Fibroblast of pulmonary artery (primary cell): ENCODE measurements at places on chromosomes 1 and 21.

- DNase-seq = no peak
Measured at GRCh38 chr1:116474921-116475849, 95.6 kb downstream of the CD58 start.

- DNase-seq = no peak
Measured at GRCh38 chr21:34190576-34191321, 117.4 kb downstream of the MRPS6 start.

DNA sequence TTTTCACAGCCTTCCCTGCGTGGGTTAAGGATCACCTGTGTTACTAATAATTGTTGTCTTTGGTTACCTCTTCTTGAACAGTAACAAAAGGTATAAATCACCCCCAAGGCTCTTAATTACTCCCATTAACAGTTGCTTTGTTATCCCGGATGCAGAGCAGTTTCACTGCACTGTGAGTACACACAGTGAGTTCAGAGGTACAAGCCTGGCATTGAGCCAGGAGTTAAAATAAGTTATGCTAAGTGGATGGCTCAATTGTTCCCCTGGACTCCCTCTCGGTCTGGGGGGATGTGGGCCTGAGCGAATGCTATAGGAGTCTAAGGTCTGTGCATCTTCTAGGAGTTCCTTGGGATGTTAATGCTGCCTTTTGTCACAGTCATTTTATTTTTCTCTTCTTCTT, 258.3 kb downstream of the ATG4C start:
- DNase-seq = no peak

DNA sequence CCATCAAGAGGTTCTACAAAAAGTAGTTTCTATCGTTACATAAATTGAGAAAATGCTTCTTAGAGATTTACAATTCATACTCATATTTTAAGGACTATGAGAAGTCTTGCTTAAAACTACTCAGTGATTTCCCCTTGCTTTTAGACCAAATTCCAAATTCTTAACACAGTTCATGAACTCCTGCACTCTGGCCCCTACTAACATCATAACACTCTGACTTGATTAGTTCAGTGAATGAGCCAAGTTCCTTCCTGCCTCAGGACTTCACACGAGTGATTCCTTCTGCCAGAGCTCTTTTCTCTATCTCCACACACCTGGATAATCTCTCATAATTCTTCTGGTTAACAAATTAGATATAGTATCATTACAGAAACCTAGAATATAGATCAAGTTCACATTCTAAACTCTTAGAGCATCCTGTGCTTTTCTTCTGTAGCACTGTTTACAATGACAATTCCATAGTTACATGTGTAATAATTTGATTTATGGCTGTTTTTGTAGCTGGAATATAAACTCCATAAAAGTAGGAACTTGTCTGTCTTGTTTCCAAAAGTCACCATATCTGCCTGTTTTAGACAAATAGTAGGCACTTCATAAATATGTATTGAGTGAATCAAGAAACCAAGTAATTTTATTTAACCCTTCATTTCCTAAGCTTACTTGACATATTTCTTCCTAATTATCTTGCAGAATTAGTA, 59.9 kb downstream of the NUF2 start:
- DNase-seq = no peak

DNA sequence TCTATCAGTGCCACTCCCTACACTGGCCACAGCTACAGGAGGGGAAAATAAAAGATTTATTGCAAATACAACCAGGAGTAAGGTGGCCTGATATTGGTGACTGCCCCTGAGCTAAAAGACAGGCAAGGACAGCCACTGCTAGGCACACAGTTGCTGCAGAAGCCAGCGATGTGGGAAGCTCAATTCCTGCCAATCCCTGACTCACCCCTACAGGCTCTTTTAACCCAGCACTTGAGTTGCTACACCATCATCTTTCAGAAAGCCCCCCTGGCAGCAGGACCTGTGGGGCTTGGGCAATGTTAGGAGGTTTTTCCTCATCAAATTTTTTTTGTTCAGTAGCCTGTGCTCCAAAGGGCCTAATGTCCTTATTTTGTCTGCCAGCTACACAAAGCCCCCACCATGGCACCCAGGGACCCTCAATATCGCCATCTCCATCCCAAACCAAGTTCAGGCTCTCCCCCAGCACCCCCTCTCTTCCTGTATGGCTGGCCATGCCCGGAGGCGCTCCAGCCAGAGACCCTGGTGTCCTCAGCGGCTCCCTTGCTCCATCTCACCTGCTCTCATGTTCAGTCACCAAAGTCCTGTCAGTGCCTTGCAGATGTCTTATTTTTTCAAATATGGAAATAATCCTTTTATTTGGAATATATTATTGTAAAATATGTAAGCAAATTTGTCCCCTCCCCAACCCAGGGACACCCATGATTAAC, 13.4 kb downstream of the CLEC20A start:
- DNase-seq = no peak

GRCh38 chr1:196409586-196409985, 198.7 kb downstream of the KCNT2 start:
- peak; percentile 34 for DNase-seq

GRCh38 chr1:206797534-206798383, 25.5 kb upstream of the IL10 start:
- peak; percentile 19 for DNase-seq

DNA sequence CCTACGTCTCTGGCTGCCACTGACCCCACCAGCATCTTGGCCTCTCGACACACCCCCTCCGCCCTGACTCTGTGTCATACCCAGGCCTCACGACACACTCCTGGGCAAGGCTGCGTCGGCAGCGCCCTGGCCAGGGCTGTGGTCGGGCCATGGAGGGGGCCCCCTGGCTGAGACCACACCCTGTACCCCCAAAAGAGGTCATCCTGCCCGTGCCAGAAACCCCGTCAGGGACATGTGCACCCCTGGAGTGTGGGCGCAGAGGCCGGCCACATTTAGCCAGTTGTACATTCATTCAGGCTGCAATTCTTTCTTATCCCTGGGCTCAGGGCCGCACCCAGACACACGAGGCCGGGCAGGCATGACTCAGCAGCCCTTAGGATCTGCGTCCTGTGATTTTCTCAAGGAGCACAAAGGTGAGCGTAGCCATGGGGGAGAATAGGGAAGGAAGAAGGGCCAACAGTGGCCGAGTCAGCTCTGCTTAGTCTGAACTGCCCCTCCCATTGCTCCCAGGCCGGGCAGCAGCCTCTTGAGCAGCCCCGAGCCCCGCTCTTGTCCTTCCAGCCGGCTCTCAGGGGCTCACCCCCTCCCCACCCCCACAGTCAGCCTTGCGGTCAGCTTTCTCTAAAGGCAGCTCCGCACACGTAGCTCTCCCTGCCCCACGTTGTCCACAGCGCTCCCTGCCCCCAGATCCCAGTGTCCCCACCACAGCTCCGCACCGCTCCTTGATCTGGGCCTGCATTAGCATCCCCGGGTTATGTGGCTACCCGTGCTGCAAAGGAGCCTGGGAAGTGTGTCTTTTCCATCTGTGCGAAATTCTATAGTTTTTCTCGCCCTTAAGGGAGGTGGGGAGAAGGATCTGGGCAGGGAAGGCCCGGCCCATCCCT, 7.9 kb downstream of the CSTB start:
- peak; percentile 81 for DNase-seq

DNA sequence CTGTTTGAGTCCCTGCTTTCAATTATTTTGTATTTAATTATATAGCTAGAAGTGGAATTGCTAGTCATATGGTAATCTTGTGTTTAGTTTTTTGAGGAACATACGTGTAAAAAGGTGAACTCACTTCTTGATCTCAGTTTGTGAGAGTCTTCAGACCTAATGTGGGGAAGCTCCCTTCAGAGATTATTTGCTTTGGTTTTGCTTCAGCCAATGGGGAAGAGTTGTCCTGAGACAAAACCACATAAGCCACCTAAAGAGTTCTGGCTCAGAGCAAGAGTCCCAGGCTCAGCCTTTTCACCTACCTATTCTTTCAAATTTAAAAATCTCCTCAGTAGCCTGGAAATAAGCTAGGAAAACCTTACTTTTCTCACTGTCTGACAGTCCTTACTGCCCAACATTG, 138.4 kb downstream of the UCK2 start:
- no peak for DNase-seq

- DNase-seq = no peak
Measured at GRCh38 chr1:156961709-156962108, 41.3 kb downstream of the LRRC71 start.

DNA sequence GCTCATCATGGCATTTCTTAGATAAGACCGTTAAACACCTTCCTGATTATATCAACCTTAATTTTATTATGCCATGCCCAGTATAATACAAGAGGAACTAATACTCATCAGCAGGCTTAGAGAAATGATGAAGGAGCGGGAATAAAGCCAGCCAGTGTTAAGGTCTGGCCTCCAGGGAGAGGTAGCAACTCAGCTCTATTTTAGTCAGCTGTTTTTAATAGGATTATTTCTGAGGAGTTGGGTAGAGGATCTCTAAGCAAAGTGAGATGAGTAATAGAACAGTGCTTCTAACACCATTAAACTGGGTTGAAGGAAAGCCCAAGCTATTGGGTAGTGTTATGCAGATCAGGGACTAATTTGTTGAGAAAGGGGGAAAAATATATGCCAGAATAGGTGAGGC, 921.5 kb downstream of the TTLL7 start:
- no peak for DNase-seq

GRCh38 chr1:78833491-78833890, 173.0 kb downstream of the ADGRL4 start:
- DNase-seq = peak; percentile 87

DNA sequence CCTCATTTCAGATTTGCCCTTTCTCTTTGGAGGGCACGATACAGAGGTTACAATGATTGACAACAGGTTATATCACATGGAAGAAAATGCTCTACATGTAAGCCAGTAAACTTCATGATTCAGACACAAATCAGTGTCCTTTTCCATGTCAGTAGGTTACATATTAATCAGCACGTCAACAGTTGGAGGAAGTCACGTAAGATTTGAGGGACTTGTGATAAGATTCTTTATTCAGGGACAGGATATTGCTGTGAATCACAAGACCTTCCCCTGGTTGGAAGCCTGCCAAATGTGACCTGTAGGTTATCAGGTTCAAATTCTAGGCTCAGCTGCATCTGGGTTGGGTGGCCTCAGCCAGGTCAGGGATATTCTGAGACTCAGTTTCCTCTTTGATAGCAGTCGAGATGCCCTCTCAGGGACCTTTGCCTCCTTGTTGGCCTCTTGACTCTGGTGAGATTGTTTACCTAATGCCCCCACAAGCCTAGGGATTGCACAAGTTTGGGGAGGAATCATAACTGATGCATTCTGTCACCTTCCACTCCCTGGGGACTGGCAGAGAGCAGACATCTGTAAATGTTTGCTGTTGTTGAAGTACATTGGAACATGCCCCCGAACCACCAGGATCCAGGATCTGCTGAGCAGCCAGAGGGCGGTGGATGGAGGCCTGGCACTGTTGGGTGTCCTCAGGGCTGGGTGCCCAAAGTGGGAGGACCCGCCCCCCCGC, 31.9 kb downstream of the SERINC2 start:
- no peak for DNase-seq

DNA sequence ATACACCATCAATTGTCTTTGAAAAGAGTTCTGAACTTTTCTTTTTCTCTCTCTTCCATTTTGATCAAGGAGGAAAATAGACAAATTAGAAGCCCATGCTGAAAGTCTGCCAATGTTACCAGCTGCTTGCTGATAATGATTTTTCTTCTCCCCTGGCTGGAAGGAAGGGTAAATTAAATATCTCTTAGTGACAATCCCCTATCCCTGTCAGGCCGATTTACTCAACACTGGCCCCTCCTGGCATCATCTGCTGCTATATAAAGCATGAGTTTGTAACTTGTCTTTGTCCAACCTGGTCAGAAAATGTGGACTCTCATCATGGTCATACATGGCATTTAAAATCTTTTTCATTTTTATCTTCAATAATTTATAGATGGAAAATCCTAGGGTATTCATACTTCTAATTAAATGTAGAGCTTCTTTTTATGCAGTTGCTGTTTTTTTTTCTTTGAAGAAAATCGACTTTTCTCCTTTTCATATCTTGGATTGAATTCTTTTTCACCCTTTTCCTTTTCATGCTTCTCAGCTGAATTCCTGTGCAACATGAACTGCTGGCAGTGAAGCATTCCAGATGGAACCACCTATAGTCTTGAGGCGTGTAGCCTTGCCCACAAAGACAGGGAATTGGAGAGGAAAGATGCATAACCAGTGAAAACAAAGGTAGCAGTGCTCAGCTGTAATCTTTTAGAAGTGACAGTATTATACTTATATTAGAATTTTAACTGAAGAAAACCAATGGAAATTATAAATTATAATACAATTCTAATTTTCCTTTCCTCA, 214.7 kb upstream of the PTGFR start:
- peak; percentile 23 for DNase-seq

GRCh38 chr1:97905141-97905940, 15.5 kb downstream of the DPYD start:
- DNase-seq = no peak

DNA sequence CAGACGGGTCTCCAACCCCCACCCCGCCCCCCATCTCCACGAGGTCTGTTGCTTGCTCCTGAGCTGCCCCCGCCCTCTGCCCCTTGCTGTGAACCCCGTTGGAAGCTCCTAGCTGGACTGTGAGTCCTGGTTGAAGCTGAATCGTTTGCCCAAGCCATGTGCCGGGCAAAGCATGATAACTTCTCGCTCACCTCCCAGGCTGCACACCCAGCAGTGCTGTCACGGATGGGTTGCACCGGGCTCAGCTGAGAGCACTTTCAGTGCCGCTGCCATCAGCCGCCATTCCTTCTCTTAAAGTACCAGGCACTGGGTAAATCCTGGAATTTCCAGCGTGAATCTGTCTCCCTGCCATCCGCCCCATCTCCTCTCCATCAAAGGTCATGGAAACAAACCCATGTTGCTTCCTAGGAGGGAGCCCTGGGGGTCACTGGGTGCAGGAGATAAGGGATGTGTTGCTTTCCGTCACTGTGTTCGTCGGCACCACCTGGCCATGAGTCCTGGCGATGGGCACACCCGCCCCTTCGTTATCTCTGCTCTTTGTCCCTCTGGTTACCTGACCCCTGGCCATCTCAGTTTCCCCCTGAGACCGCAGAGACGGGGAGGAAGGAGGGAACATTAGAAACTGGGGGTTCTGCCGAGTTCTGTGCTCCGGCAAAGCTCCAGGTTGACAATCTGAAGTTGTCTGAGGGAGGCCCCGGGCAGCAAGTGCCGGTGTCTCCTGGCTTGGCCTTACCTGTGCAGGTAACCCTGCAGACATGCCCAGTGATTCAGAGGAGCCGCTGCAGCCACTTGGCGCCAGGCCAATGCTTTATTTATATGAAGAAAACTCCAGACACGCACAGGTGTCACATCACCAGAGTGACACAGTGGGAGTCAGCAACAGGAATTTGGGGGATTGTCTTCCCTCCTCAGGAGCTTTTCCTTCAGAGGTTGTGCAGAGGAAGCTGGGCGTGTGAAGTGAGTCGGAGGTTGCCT, 2.7 kb downstream of the PDE9A start:
- no peak for DNase-seq

DNA sequence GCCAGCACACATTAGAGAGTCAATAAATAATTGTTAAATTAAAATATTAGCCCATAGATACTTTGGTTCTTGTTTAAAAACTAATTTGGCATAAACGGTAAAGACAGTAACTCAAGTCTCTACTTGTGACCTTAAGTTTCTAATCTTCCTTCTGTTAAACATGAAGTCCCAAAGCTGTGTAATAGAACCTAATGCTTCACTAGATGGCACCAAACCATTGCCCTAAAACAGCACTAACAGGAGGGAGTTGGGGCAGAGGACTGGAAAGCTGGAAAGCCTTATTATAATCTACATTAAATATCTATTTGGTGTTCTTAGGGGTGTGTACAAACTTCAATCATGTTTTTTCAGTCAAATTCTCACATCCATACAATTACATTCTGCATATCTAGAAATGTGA, 176.7 kb downstream of the OLFM3 start:
- peak; percentile 51 for DNase-seq
